NCI-H1694 (cell line): ENCODE measurements at places on chromosomes 13 and 19.
A peak's percentile ranks its signal among the peaks of the same experiment; 100 is the strongest.

DNA sequence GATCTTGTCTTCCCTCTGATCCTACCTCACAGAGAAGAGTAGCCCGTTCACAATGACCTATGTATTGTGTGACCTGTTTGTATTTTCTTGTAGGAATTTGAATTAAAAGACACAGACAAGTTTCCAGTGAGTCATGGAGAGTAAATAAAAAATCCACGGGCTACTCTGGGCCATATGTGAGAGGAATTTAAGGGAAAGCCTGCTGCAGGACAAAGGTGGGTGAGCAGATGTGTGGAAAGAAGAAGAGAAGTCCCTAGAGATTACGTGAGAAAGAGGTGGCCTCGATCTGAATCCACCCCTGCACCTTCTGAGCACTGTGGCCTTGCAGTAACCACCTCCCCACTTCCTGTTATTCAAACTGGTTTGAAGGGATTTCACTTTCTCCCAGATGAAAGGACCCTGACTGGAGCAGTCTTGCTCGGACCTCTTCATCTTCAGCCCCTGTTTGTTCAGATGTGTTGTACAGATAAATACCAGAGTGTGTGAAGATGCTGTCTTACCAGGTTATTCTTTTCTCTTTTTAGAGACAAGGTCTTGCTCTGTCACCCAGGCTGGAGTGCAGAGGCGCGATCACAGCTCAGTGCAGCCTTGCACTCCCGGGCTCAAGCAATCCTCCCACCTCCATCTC lies 205.4 kb downstream of the PDS5B start:
- no peak for DNase-seq

DNA sequence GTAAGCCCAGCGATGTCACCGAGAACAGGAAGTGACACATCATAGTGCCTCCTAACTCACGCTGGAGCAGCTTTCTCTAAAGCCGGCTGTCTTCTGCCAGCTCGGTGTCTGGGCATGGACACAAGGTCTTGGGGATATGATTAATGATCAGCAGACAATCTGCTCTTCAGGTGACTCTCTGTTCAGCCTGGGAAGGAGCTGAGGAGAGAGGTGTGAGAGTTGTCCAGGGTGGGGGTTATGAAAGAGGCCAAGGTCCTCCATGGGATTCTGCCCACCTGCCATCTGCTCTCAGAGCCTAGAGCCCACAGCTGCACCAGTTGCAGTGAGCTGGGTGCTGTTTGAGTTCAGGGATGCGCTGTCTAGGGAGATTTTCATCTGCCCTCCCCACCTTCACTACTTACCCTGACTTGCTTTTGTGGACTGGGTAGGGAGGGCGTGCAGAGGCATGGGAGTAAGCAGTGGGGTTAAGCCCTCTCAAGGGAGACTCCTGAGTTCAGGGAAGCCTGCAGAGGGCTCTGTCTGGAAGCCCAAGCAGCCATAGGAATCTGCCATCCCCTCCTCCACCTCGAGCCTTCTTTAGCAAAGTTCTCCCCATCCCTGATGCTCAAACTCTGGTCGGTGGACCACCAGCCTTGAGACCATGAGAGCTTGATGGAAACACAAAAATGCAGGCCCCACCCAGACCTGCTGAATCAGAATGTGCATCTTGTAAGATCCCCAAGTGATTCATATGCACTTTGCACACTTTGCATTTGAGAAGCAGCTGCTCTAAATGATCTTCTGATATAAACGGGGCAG lies 539.7 kb downstream of the RFC3 start:
- no peak for DNase-seq

DNA sequence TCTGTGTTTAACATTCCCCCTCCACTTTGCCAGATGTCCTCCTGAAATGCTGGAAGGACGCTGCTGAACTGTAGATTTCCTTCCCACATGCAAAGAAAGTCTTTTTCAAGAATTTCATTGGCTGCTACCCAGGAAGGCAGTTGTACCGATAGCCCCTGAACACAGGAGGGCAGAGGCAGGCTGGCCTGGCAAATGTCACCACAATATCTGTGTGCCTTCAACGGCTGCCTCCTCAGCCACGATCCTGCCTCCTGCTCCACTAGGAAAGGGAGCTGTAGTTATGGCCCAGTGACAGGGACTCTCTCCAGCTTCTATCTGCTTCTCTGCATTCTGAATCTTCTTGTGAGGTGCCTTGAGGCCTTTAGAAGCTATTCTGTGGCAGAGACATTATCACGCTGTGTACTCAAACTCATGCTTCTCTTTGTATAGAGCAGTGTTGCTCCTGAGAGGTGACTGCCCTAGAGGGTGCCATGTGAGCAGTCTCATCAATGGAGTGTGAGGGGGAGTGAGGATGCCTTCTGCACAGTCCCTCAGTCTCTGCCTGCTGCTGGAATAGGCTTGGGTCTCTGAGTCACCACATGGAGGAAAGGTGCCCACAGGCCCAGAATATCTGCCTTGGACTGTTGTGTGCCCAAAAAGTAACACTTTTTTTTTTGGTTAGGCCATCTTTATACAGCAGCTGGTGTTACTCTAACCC lies 279.8 kb downstream of the DNAJC15 start:
- DNase-seq = peak; percentile 47

DNA sequence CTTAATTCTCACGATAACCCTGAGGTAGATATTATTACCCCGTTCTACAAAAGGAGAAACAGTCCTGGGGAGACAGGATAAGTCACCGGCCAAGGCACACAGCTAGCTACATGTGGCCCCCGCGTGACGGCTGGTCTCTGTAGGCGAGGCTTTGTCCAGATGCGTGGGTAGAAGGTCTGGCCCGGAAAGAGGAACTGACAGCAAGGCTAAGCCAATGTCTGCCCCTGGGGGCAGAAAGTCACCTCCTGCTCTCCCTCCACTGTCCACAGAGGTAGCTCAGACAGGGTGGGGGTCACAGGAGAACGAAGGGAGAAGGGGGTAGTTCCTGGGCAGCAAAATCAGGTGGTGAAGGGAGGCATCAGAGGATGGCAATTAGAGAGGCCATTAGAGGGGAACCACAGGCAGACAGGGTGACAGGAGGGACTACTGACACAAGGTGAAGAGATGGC lies 1.8 kb downstream of the APOC4 start:
- DNase-seq = no peak

GRCh38 chr13:25347151-25347550 lies 24.6 kb upstream of the ATP8A2 start:
- no peak for DNase-seq

- DNase-seq = peak; percentile 94
Observed at GRCh38 chr19:49690656-49691242, at the start of gene CPT1C. Gene CPT1C, plus strand, starts transcription at chr19:49691116. Its CDS starts 1,137 bp downstream, at chr19:49692253.

- DNase-seq = no peak
Observed at GRCh38 chr13:111852725-111853518, 214.0 kb upstream of the SOX1 start.

DNA sequence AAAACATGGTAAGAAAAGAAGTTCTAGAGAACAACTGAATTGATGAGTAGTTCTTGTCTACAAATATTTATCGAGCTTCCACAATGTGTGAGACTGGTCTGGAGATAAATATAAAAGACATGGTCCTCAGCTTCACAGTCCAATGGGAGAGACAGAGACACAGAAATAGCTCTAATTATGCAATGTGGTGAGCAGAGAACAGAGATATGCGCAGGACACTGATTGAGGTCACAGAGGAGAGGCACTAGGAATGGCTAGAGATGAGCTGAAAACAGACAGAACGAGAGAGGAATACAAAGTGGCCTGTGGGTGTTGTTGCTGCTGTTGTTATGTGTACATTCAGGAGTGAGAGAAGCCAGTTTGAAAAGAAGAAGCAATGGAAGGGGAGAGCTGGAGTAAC lies 53.2 kb downstream of the GPALPP1 start:
- no peak for DNase-seq

DNA sequence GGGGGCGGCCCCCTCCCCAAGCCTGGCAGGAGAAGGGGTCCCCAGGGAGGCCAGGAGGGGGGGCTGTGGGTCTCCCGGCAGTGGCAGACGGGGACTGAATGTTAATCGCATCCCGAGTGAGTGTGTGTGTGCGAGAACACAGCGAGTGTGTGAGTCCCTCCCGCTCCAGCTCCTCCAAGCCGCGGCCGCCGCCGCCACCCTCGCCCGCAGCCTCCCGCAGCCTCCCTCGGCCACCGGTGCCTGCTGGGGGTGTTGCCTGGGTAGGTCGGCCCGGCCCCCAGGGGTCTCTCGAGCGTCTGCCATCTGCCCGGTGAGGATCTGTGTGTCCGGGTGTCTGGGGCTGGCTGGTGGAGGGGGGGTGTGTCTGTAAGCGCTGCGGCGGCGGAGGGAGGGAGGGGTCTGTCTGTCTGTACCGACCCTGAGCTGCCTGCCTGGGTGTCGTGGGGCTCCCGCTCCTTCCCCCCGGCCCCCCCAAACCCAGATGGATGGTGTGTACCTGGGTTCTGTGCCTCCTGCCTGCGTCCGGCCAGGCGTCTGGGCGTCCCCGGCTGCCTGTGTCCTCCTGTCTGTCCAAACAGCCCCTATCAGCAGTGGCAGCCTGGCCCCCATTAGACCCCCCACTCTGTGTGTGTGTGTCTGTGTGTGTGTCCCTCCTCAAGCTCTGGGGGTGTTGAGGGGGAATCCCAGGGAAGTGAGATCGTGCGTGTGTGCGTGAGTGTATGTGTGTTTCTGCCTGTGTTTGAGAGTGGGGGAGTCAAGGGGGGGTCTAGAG lies at the start of gene GRIN2D:
TSS of gene GRIN2D (plus strand) at position 110 of the 772 bp plus-strand sequence. CDS start 4,725 bp downstream, outside the sequence.
- peak; percentile 31 for DNase-seq

DNA sequence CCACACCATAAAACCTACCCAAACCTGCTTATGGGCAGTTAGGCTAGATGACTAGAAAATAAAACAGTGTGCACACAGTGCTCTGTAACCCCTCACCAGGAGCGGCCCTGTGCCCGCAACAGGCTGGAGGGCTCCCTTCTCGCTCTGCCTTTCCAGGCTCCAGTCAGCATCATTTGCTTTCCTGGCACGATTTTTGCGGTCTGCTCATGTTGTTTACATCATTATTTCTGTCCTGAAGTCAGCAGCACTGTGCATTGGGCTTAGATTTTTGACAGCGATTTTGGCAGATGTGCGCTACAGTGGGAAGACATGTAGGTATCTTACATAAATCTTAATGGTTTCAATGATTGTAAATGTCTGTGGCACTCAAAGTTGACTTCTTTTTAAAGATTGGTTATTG lies 344.0 kb downstream of the MTUS2 start:
- no peak for DNase-seq

DNA sequence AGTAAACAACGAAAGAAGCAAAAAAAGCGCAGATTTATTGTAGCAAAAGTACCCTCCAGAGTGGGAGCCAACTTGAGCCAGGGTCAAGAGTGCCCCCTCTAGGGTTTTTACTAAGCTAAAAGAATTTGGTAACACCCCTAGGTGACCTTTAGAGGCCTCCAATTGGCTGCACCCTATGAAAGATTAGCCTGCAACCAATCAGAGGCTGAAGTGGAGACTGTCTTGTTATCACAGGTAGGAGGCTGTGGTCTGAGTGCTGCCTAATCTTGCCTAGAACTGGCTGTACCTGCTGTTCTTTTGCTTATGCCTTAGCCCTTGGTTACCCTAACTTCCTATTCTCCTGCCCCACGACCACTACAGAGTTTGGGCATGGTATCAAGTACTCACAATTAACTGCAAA lies 38.3 kb downstream of the ANKRD10 start:
- DNase-seq = no peak

- no peak for DNase-seq
Observed at GRCh38 chr13:42280537-42280936, 8.6 kb downstream of the AKAP11 start.

DNA sequence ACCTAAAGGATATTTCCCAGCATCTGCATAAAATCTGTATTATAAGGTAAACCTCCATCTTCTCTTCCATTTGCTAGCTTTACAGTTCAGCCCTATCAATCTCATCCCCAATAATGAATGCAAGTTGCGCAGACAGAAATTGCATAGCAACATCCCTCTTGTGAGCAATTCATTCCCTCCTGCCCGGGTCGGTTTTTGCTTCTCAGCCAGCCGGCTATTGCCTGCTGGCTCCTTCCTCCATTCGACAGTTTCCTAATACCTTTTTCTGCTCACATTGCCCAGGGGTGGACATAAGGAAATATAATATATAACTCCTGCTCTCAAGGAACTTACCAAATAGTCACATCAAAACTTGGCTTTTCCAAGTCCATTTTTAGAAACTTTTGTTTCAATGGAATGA lies 125.2 kb downstream of the FGF9 start:
- no peak for DNase-seq

DNA sequence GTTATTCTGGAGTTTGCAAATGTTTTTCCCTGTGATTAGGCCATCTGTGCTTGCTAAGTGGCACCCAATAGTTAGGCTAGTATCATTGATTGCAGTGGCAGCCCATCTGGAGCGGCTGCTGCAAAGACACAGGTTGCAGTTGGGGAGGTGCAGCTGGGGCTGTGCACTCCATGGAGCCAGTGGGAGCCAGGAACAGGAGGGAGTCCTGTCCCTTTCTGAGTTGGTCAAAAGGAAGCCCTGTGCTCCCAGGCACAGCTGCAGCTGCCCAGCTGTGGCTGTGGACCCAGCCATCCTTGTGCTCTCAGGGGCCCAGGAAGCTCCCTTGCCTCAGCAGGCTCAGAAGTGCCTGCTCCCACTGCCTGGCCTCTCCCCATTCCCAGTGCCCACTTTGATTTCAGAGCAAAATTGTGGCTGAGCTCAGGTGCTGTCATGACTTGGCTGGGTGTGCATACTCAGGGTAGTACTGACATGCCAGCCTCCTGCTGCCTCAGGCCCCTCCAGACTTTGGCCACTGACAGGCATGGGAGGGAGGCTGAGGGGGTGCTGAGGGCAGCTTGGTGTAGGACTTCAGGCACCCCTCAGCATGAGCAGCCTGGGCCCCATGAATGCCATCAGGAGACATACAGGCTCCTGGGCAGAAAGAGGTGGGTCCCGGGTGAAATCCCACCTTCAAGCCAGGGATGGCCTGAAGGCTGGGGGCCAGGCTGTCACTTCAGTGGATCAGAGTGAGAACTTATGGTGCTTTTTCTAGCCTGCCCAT lies 270.6 kb downstream of the PCDH20 start:
- DNase-seq = no peak

GRCh38 chr13:89227356-89227755 lies 1556.2 kb downstream of the SLITRK5 start:
- DNase-seq = no peak

DNA sequence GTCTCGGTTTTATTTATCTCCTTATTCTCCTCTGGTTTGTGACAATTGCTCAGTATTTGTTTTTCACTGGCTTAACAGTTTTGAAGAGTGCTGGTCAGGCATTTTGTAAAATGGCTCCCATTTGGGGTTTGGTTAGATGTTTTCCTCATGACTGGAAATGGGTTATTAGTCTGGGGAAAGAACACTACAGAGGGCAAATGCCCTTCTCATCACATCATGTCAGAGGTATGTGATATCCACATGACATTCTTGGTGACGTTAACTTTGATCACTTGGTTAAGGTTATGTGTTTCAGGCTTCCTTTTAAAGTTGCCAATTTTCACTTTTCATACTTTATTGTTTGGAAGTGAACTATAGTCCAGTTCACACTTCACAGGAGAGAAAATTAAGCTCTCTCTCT lies 74.8 kb upstream of the KLHL1 start:
- no peak for DNase-seq

DNA sequence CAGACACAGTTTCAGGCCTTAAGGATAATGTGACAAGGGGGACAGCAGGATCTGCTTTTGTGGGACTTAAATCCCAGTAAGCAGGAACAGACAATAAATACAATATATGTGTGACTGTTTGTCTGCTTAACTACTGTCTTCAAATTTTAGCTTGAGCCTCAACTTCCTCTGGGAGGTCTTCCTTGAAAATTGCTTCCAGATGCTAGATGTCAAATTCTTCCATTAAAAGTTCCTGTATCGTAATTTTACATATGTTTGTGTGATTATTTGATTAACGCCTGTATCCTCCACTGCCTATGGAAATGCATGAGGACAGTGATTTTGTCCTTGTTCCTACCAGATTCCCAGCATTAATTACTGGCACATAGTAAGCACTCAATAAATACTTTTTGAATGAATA lies 385.5 kb downstream of the NDFIP2 start:
- no peak for DNase-seq
